GM23338 (cell line): ENCODE measurements at places on chromosomes 16 and 17. TPM values are rescaled to one million over a fixed set of nuclear protein-coding genes. Genes with fewer than 3 reads are reported as not detected.

DNA sequence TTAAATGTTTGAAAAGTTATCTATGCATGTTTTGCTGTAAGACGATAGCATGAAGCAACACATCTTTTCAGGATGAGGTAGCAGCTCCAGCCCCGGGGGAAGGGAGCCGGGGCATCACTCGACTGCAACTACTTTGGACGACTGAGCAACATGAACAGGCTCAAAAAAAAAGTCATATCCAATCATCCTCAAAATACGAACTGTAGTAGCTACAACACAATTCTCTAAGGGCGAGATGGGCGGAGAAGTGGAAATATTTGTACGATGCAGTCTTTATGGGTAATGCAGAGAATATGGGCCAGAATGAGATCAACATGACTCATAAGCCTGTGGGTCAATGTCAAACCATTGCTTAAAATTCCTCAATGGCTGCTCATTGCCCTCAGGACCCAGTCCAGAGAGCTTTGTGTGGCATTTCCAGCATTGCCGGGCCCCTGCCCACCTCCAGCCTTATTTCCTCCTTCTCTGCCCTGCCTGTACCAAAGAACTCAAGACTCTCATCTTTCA, 17.7 kb upstream of the SMURF2 start:
- H3K27me3 ChIP-seq, result no peaks in the 10 kb centered on the region
- H3K27ac ChIP-seq, result no peak overlapping the region
- H3K4me1 ChIP-seq, result no peaks in the 10 kb centered on the region
- H3K36me3 ChIP-seq, result no peaks in the 10 kb centered on the region

GRCh38 chr17:19718613-19719354, 2.4 kb upstream of the SLC47A2 start:
- no peaks in the 10 kb centered on the region for H3K36me3 ChIP-seq
- peak; percentile 78 for DNase-seq
- no peaks in the 10 kb centered on the region for H3K4me1 ChIP-seq
- H3K4me3 ChIP-seq, result no peak overlapping the region
- no peaks in the 10 kb centered on the region for H3K27me3 ChIP-seq

DNA sequence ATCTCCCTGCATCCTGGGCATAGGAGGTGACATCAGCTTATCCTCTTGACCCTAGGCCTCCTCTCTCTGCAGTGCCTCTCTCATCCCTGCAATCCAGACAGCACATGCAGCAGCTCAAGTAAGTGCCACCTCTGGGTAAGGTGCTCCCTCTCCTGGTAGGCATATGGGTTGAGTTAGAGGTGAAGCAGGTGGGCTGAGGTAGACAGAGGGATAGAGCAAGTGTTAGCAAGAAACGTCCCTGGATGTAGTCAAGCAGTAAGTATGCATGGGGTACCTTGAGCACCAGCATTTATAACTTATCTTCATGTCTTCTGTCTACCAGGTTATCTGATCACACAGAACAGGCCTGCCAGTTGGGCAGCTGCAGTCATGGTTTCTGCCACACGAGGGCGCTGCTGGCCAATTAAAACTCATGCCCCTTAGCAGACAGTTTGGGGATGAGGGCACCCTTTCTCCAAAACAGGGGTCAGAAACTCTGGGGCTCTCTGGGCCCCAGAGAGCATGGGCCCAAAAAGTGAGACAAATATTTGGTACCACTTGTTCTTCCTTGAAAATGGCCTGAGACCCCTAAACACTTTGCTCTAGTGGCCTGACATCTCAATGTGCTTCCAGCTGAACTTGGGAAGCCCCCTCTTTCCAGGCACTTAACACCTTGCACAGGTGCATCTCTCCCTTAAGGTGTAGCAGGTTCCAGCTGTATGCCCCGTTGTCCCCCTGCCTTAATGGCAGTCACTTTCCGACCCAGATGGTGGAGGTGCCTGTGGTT, 59.8 kb downstream of the NEUROD2 start:
- H3K27ac ChIP-seq, result no peak overlapping the region
- no peaks in the 10 kb centered on the region for H3K36me3 ChIP-seq
- H3K4me3 ChIP-seq, result no peak overlapping the region
- H3K27me3 ChIP-seq, result no peaks in the 10 kb centered on the region

DNA sequence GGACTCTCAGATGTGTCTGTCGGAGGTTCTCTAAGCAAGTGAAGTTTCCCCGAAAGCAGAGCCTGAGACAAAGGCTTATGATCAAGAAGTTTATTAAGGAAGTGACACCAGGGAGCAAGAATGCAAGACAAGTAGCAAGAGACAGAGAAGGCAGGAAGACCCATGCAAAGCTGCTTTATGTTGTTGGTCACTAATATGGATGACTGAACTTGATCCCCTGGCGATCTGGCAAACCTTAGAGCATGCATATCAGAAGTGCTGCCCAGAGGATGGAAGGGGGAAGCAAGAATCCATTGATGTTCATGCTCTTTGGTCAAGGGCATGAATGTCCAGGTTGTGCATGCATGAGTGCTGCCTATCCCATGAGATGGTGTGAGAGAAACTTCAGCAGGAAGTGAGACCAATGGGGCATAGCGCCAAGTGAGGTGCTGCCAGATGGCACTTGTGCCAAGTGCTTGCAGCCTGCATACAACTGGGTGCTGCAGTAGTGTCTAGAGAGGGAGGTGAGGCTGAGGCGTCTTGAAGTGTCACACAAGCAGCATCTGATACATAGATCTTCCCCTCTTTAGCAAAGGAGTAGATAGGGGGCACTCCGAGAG, 176.5 kb downstream of the SALL1 start:
- no peaks in the 10 kb centered on the region for H3K4me1 ChIP-seq
- no peaks in the 10 kb centered on the region for H3K36me3 ChIP-seq
- no peak for DNase-seq
- H3K27ac ChIP-seq, result no peak overlapping the region
- H3K27me3 ChIP-seq, result no peaks in the 10 kb centered on the region

- H3K36me3 ChIP-seq, result no peaks in the 10 kb centered on the region
- peak; percentile 55 for DNase-seq
- peaks cover 4% of the 10 kb centered on the region; the same call in 1 of the 2 replicates for H3K27me3 ChIP-seq
- H3K4me3 ChIP-seq, result no peak overlapping the region
- H3K27ac ChIP-seq, result no peak overlapping the region
- no peaks in the 10 kb centered on the region; the same call in 1 of the 2 replicates for H3K4me1 ChIP-seq
These were observed 18.0 kb downstream of the CD7 start for GRCh38 chr17:82299452-82299851.

- H3K36me3 ChIP-seq, result peaks cover 10% of the 10 kb centered on the region; the same call in 1 of the 2 replicates
- H3K27ac ChIP-seq, result peak overlapping the region; percentile 84
- no peaks in the 10 kb centered on the region; the same call in 1 of the 2 replicates for H3K4me1 ChIP-seq
These were observed 19.3 kb downstream of the CYB5D2 start for GRCh38 chr17:4162321-4162720.

- no peaks in the 10 kb centered on the region for H3K4me1 ChIP-seq
- no peak overlapping the region for H3K27ac ChIP-seq
- DNase-seq, result no peak
- H3K36me3 ChIP-seq, result no peaks in the 10 kb centered on the region
These were observed 444.3 kb downstream of the KCNJ2 start for GRCh38 chr17:70613681-70614080.

- H3K4me1 ChIP-seq, result no peaks in the 10 kb centered on the region
- DNase-seq, result no peak
- H3K27ac ChIP-seq, result no peak overlapping the region
These were observed 96.3 kb downstream of the TNFRSF13B start for GRCh38 chr17:16875662-16876061.

GRCh38 chr16:71623597-71623996, 2.4 kb upstream of the MARVELD3 start:
- peaks cover 11% of the 10 kb centered on the region for H3K4me1 ChIP-seq
- no peak overlapping the region for H3K4me3 ChIP-seq
- no peak overlapping the region for H3K27ac ChIP-seq
- no peaks in the 10 kb centered on the region for H3K27me3 ChIP-seq
- DNase-seq, result no peak
- H3K36me3 ChIP-seq, result 0 out of 2 replicates have a peak, but pooled peaks cover 3% of the 10 kb centered on the region

- peak within 1 kb of the TSS; percentile 85 for H3K27ac ChIP-seq
- peak; percentile 91 for DNase-seq
- peaks cover 15% of the 10 kb centered on the region for H3K4me1 ChIP-seq
These were observed at the start of gene ZNF598 for GRCh38 chr16:2009791-2010510. TSS of gene ZNF598 (minus strand) at chr16:2009821.

DNA sequence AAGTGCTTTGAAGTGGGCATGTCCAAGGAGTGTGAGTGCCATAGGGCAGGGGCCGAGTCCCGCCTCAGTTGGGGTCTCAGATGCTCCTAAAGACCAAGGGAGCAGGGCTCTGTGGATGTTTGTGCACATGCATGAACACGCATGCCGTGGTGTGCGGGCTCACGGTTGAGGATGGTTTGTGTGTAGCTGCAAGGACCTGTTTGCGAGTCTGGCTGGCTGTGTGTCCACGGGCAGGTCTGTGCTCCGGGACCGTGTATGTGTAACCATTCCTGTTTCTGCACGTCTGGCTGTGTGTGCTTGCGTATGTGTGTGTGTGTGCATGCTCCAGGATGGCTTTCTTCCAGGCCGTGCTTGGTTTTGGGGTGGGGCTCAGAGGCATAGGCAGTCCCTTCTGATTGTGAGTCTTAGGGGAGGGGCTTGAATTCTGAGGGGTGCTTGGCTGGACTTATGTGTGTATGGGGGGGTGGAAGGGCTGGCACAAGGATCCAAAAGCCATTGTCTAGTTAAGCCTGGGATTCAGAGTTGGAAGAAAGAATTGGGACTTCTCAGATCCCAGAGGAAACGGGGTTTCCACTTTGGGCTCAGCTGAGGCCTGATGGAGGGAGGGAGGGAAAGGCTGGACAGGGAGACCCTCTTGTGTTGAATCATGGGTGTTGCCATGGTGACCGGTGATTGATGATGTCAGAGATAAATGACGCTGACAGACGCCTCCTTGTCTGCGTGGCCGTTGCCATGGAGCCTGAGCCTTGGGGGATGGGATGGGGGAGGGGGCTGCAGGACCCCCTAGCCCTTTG, 14.4 kb downstream of the GJD3 start:
- H3K36me3 ChIP-seq, result no peaks in the 10 kb centered on the region
- H3K4me1 ChIP-seq, result peaks cover 70% of the 10 kb centered on the region
- no peak overlapping the region for H3K27ac ChIP-seq
- no peak overlapping the region; the same call in 1 of the 2 replicates for H3K4me3 ChIP-seq
- peak; percentile 72 for DNase-seq

DNA sequence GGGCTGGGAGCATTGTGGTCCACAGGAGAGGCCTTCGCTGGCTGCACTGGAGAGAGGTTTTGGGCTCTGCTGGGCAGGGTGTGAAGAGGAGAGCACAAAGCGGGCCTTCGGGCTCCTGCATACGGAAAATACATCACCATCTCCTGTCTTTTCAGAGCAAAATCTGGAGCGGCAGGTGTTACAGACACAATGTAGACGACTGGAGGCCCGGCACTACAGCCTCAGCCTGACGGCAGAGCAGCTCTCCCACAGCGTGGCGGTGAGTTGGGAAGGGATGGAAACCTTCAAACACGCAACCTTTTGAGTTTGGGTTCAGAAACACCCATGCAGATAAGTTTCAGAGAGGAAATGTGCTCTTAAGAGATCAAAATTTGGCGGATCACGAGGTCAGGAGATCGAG, 17.9 kb downstream of the GINS2 start:
- no peak overlapping the region for H3K4me3 ChIP-seq
- H3K36me3 ChIP-seq, result peaks cover 40% of the 10 kb centered on the region
- no peak for DNase-seq
- 0 out of 2 replicates have a peak overlapping the region, but pooled peaks have one; percentile 65 for H3K27ac ChIP-seq
- H3K27me3 ChIP-seq, result no peaks in the 10 kb centered on the region

GRCh38 chr17:75724016-75725003, 3.1 kb downstream of the ITGB4 start:
- no peak overlapping the region for H3K4me3 ChIP-seq
- no peak for DNase-seq
- H3K27me3 ChIP-seq, result peaks cover 16% of the 10 kb centered on the region
- no peaks in the 10 kb centered on the region for H3K36me3 ChIP-seq
- H3K27ac ChIP-seq, result no peak overlapping the region

DNA sequence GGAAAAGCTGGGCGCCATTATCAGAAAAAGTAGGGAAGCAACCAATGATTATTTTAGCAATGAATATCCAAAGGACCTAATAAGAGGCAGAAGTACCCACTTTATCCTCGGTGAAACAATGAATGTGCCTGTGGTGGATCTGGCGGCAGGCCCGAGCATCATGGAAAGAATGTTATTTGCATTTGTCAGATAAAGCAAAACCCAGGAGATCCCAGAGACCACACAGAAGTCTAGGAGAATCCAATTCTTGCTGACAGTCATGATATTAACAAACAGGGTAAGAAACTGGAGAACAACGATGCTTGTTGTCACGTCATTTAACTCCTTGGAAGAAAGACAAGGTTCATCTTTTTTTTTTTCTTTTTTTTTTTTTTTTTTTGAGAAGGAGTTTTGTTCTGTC, 12.0 kb upstream of the TNRC6A start:
- H3K4me1 ChIP-seq, result no peaks in the 10 kb centered on the region
- DNase-seq, result no peak
- no peak overlapping the region for H3K4me3 ChIP-seq
- H3K27ac ChIP-seq, result no peak overlapping the region
- H3K27me3 ChIP-seq, result no peaks in the 10 kb centered on the region

GRCh38 chr17:34347063-34347462, 9.2 kb upstream of the CCL13 start:
- no peaks in the 10 kb centered on the region for H3K27me3 ChIP-seq
- H3K36me3 ChIP-seq, result no peaks in the 10 kb centered on the region
- H3K27ac ChIP-seq, result no peak overlapping the region
- no peak overlapping the region for H3K4me3 ChIP-seq
- DNase-seq, result no peak
- H3K4me1 ChIP-seq, result no peaks in the 10 kb centered on the region

GRCh38 chr17:77644181-77645071, 314.1 kb upstream of the TNRC6C start:
- DNase-seq, result no peak
- 0 out of 2 replicates have a peak, but pooled peaks cover 7% of the 10 kb centered on the region for H3K4me1 ChIP-seq
- H3K27me3 ChIP-seq, result no peaks in the 10 kb centered on the region
- H3K27ac ChIP-seq, result no peak overlapping the region
- H3K36me3 ChIP-seq, result no peaks in the 10 kb centered on the region
- H3K4me3 ChIP-seq, result no peak overlapping the region

DNA sequence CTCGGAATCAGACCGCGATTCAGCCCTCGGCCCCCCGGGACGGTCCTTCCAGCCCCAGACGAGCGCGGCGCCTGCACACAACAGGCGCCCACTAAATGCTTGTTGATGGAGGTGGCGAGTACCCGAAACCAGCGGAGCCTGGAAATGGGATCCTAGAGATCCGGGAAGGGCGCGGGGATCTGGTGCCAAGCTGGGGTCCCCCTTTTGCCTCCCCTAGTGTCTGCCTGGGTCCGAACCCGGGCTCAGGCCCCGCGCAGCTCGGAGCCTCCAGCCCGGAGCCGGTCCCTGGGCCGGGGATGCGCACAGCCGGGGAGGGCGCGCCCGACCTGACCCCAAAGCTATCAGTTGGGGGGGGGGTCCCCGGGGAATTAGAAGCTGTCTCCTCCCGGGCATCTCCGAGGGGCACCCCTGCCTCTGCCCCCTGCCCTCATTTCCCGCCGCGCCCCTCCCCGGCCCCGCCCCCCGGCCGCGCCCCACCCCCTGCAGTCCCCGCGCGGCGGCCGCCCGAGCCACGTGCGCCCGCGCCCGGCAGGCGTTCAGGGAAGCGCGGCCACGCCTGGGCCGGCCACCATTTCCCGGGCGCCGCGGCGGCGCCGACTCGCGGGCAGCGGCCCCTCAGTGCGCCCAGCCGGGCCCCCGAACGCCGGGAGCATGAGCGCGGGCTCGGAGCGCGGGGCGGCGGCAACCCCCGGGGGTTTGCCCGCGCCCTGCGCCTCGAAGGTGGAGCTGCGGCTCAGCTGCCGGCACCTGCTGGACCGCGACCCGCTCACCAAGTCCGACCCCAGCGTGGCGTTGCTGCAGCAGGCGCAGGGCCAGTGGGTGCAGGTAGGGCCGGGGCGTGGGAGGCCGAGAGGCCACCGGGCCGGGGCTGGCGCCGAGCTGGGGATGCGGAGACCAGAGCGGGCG, at the start of gene CPNE7:
TSS of gene CPNE7 (plus strand) at position 512 of the 906 bp plus-strand sequence. CDS start at position 652, 140 bp downstream.
- peaks cover 24% of the 10 kb centered on the region for H3K27me3 ChIP-seq
- peak within 1 kb of the TSS; percentile 78 for H3K4me3 ChIP-seq
- H3K4me1 ChIP-seq, result peaks cover 5% of the 10 kb centered on the region; the same call in 1 of the 2 replicates
- H3K36me3 ChIP-seq, result no peaks in the 10 kb centered on the region

Gene TPSD1
- 0.17 TPM in 1 of 2 replicates, not detected in the other for total RNA-seq

Gene OR3A3
- not detected in 2 replicates for total RNA-seq

Gene NLRC3
- 0.49 and 0.82 TPM in 2 replicates for total RNA-seq

Gene KRTAP4-9
- not detected in 2 replicates for total RNA-seq
